ENCODE measurements at places on chromosomes 16 and 17. TPM values are rescaled to one million over a fixed set of nuclear protein-coding genes. Genes with fewer than 3 reads are reported as not detected.

- DNase-seq: no peak
These were observed at the start of gene CEP295NL for GRCh38 chr17:78903101-78903779. CEP295NL (minus strand) TSS chr17:78903201; CDS start chr17:78901828, 1,373 bp downstream.

DNA sequence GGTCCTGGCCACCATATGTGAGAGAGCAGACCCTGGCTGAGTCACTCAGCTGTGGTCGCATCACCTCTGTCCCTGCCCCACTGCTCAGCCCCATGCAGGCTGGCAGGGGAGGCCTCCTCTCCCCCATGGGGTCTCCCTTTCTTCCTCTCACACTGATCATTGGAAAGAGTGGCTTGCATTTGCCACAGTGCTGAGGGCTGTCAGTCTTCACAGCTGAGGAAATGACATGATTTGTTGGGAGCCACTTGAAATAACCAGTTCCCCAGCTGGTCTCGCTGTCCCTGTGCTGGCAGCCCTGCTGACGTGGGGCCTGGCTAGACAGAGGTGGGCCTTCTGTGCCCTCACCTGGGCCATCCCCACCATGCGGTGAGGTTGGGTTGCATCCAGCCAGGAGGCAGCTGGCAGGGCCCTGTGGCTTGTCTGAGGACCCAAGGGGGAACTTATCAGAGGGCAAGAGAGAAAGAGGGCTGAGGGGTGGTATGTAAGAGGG lies 30.1 kb upstream of the MED9 start:
- no peak for DNase-seq

DNA sequence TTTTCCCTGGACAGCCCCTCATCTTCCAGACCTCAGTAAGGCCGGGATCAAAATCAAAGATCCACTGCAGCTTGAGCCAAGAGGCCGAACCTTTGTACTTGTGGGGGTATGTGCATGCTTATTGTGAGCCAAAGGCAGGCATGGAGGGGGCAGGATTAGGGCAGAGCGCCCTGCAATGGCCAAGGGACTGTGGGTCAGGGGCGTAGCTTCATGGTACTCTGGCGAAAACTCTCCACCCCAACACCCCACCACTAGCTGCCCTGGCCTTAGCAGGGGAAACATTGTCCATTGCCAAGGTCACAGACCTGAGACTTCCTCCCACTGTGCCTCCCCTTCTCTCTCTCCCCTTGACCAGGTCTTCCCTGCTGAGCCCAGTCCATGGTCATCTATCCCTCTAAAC lies 90.1 kb downstream of the TMEM132E start:
- DNase-seq: no peak

DNA sequence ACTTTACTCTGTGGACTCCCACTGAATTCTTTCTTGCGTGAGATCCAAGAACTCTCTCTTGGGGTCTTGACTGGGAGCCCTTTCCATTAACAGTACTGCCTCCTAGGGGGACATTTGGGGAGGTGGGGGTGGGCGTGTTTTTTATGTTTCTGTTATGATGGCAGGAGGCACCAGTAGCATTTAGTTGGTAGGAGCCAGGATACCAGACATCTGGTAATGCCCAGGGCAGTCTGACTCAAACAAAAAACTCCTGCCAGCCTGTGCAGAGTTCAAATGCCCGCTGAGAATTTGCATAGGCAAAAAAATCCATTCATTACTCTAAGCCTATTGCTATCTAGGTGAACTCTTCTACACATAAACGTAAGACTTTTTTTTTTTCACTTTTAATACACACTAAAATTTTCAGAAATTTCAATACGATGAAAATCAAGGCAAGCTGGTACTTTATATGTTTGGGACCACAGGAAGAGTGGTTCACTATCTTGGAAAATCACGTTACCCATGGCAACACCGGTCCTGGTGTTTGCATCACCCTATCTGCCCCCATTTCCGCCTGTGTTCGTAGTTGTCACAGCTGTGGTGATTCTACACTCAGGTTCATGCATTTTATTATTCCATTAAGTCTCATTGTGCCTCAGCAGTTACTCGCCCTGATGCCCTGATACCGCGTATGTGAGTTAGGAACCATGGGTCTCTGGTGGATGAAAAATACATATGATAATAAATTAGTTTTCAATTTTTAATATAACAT lies 121.1 kb upstream of the XYLT1 start:
- DNase-seq: peak; percentile 8

PDPR gene
- total RNA-seq: 34.3 TPM

ANTKMT gene
- 8.7 TPM for total RNA-seq

GRCh38 chr16:81315271-81316175 lies 761 bp downstream of the GAN start:
- DNase-seq: peak; percentile 47

GRCh38 chr17:3796822-3797170 lies 4.2 kb downstream of the ITGAE start:
- DNase-seq: no peak

EPOP gene
- 7.8 TPM for total RNA-seq

DNA sequence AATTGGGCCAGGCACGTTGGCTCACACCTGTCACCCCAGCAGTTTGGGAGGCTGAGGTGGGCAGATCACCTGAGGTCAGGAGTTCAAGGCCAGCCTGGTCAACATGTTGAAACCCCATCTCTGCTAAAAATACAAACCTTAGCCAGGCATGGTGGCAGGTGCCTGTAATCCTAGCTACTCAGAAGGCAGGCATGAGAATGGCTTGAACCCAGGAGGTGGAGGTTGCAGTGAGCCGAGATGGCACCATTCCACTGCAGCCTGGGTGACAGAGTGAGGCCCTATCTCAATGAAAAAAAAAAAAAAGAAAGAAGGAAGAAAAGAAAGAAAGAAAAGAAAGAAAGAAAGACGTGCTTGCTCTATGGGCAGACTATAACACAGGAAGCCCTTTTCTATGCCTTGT lies 84.4 kb downstream of the FOXL1 start:
- DNase-seq: no peak

- DNase-seq: no peak
These were observed 64.6 kb downstream of the FTO start for GRCh38 chr16:53768593-53768992.

DNA sequence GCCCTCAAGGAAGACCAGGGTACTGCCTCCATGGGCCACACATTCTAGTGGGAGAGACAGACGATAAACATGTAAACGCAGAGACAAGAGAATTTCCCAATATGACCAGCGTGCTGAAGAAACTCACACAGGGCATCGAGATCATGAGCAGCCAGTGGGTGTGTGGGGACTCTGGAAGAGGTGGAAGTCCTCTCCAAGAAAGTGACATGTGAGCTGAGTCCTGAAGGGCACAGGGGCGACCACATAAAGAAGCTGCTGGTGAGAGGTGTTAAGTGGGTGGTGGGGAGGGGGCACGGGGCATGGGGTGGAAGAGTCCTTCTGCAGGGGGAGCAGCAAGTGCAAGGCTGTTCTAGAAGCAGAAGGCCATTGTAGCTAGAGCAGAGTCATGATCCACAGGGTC lies 21.0 kb upstream of the RAP1GAP2 start:
- no peak for DNase-seq

GRCh38 chr16:67666032-67666551 lies 458 bp downstream of the ENKD1 start:
- DNase-seq: no peak

DNA sequence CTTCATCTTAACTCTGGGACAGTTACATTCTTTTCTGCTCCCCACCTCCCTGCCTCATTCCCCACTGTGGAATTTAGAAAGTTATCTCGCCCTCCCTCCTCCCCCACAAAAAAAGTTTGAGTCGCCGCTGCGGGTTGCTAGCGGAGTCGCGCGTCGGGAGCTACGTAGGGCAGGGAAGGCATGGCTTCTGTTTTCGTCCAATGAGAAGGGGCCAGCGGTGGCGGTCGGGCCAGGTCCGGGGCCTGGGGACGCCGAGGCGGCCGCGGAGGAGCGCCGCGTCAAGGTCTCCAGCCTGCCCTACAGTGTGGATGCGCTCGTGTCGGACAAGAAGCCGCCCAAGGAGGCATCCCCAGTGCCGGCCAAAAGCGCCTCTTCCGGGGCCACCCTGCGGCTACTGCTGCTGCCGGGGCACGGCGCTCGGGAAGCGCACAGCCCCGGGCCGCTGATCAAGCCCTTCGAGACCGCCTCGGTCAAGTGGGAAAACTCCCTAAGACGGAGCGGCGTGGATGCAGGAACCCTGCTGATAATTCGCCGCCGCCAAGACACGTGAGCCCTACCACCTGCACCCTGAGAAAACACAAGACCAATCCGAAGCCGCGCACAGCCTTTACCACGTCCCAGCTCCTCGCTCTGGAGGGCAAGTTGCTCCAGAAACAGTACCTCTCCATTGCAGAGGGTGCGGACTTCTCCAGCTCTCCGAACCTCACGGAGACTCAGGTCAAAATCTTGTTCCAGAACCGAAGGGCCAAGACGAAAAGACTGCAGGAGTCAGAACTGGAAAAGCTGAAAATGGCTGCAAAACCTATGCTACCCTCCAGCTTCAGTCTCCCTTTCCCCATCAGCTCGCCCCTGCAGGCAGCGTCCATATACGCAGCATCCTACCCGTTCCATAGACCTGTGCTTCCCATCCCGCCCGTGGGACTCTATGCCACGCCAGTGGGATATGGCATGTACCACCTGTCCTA lies 8.9 kb downstream of the OR4D1 start:
- peak; percentile 52 for DNase-seq

CD300LB gene
- not detected for total RNA-seq

SCNN1G gene
- total RNA-seq: not detected

GRCh38 chr16:78523212-78523985 lies 423.9 kb downstream of the WWOX start:
- DNase-seq: no peak

GRCh38 chr17:21162394-21162775 lies 35.6 kb downstream of the DHRS7B start:
- DNase-seq: no peak

- no peak for DNase-seq
These were observed 7.4 kb upstream of the ARMC7 start for GRCh38 chr17:75102385-75102821.

DNA sequence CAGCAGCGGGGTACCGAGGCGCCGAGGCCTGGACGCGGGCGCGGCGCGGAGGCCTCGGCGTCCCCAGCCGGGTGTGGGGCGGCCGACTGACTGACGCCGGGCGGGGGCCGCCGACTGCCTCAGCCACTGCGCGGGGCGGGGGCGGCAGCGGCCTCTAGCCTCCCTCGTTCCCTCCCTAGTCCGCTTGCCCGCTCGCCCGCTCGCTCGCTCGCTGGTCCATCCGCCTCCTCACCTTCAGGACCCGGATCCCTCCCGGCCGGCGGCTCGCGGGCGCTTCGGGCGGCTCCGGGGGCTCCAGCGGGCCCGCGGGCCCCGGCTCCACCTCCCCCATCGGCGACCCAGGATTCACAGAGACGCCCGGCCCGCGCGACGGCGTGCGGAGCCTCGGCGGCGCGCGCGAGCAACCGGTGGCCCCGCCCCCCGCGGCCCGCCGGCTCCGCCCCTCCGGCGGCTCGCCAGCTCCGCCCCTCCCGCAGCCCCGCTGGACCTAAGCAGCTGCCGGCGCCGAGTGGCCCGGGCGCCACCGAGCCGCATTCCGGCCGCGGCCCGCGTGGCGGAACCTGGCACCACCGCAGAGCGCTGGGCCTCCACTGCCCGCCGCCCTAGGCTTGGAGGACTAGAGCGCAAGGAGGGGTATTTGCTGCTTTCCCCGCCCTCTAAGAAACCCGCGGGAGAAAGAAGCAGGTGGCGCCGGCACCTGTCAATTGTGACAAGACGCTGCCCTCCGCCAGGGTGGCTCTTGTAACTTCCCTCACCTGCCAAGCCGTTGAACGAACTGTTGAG lies 773 bp downstream of the PHLPP2 start:
- peak; percentile 75 for DNase-seq

DNA sequence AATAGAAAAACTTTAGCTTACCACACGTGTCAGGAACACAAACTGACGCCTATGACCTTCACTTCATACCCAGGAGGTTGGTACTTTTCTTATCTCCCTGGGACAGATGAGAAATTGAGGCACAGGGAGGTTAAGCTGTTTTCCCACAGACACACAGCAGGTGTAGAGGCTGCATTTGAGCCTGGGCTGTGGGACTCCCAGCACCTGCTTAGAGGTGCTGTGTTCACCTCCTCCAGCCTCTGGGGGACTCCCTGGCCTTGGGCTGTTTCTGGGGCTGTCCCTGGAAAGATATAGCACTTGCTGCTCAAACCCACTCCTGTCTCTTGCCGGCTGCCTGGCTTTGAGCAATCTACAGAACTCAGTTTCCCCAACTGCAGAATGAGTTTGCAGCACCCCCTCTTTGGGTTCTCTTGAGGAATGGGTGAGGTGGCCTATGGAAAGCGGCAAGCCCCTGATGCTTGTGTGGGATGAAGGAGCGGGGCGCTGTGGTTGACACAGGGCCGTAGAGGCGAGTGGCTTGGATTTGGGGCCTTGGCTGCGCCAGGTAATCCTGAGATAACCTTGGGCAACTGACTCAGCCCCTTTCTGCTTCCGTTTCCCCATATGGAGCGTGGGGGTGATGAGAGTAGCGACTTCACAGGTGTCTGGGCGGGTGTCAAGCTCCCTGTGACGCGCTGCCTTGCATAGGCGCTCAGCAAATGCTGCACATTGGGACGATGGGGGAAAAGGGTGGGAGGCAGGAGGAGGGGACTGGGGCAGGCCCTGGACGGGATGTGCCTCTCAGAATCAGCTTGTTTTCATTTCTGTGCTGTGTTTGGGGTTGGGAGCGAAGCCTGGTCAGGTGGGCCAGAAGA lies 104.5 kb upstream of the CIBAR2 start:
- no peak for DNase-seq

- DNase-seq: no peak
These were observed 36.0 kb downstream of the IL21R start for GRCh38 chr16:27437946-27438345.

GRCh38 chr17:2237521-2237921 lies 66.1 kb downstream of the SMG6 start:
- no peak for DNase-seq

DNA sequence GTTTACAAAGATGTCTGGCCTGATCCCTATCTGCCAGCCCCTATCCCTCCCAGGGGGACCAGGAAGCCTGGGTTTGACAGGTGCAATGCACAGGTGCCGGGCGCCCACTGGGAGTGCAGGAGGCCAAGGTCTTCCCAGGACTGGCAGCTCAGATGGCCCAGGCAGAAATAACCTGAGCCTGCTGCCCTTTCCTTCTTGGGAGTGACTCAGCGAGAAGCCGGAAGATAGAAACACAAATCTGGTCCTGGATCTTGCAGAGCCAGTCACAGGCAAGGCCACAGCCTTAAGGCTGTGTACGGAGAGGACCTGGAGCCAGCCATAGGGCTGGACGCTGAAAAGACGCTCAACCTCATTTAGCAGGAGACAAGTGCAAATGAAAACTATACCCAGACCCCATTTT lies 27.7 kb downstream of the GPR142 start:
- DNase-seq: no peak
